ENCODE measurements at places on chromosomes 12 and 14. TPM values are rescaled to one million over a fixed set of nuclear protein-coding genes. Genes with fewer than 3 reads are reported as not detected.

- DNase-seq, result no peak
These were observed 441.1 kb upstream of the TMPO start for GRCh38 chr12:98074286-98074685.

GRCh38 chr14:51668870-51669269 is 17.2 kb downstream of the FRMD6 start:
- no peak for DNase-seq

GRCh38 chr14:95402578-95402977 is 82.9 kb upstream of the CLMN start:
- DNase-seq, result no peak

GRCh38 chr12:71755146-71755892 is 656 bp downstream of the RAB21 start:
- DNase-seq, result peak; percentile 25

DNA sequence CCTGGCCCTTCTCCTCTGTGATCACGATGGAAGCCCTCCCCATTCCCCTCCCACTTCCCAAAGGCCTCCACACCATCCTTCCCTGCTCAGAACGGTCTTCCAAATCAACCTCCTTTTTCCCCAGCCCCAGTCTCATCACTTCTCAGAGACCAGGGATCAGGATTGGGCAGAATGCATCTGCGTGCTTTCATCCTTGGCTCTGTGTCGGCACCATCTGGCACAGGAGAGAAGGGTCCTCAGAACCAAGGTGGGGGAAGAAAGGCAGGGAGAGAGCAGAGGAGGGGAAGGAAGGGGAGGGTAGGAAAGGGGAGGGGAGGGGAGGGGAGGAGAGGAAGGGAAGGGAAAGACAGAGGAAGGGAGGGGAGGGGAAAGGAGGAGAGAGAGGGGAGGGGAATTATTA is 52.4 kb upstream of the FICD start:
- DNase-seq, result no peak

- no peak for DNase-seq
These were observed 192.5 kb upstream of the PDE3A start for GRCh38 chr12:20175704-20176388.

- peak; percentile 1 for DNase-seq
These were observed 30.5 kb upstream of the AP4S1 start for GRCh38 chr14:30994681-30995620.

GRCh38 chr12:25459541-25459951 is 93.5 kb downstream of the LMNTD1 start:
- no peak for DNase-seq

DNA sequence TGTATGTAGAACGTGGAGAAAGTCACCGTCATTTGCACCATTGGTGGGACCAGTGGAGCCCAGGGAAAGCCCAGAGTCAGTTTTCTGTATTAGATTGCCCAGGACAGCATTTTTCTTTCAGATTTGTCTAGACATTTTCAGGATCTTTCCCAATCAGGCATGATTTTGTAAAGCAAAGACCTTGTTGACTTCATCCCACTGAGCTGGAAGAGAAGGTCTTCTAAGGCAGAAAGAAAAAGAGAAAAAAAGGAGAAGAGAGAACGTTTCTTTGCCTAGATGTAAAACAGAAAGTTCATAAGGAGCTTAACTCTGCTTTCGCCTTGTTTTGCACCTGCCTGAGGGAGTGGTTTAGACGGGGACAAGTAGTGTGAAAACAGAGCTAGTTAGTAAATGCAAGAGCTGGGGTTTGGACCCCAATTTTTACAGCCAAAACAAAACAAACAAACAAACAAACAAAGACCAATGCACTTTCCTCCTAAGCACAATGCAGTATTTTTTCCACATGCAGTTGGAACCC is 273.1 kb downstream of the ZFP36L1 start:
- DNase-seq, result no peak

- DNase-seq, result peak; percentile 35
These were observed 33.6 kb downstream of the SSH1 start for GRCh38 chr12:108823804-108824203.

GRCh38 chr14:38003746-38004609 is 203.7 kb upstream of the SSTR1 start:
- DNase-seq, result no peak

DNA sequence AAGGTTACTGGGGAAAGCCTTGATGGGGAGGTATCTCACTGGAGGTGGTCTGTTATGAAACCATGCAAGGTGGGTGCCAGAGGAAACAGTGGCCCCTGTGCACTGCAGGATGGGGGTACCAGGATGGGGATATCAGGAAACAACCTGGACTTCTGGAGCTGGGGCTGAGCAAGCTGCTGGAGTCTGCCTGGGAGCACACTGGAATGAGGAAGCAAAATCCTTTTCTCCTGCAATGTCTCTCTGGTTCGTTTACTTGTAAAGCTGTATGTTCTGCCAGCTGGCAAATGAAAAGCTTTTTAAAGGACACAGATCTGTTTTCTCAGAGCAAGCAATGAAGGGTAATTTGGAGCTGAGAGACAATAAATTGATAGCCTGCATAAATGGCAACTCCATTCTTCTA is 23.2 kb upstream of the SERPINA1 start:
- DNase-seq, result no peak

- no peak for DNase-seq
These were observed 55.1 kb upstream of the FRMD6 start for GRCh38 chr14:51596488-51597117.

DNA sequence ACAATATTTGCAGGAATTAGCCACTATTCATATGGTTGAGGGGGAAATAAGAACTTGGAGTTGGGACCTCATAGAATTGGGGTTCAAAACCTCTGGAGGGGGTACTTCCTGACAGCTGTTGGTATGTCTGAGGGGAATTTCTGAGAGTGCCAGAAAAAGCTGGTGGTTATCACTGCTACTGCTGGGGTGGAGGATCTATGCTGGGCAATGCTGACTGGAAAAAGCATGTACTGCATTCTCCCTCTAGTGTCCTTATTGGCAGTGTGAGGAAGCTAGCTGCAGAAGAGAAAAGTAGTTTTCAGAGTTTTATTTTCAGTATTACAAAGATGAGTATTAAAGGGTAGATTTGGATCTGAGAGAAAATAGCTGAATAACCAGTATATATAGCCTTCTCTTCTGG is 88.8 kb downstream of the FUT8 start:
- DNase-seq, result no peak

GRCh38 chr12:64600164-64600561 is 10.1 kb upstream of the RASSF3 start:
- DNase-seq, result no peak

- no peak for DNase-seq
These were observed 21.2 kb downstream of the MTHFD1 start for GRCh38 chr14:64409126-64409920.

DNA sequence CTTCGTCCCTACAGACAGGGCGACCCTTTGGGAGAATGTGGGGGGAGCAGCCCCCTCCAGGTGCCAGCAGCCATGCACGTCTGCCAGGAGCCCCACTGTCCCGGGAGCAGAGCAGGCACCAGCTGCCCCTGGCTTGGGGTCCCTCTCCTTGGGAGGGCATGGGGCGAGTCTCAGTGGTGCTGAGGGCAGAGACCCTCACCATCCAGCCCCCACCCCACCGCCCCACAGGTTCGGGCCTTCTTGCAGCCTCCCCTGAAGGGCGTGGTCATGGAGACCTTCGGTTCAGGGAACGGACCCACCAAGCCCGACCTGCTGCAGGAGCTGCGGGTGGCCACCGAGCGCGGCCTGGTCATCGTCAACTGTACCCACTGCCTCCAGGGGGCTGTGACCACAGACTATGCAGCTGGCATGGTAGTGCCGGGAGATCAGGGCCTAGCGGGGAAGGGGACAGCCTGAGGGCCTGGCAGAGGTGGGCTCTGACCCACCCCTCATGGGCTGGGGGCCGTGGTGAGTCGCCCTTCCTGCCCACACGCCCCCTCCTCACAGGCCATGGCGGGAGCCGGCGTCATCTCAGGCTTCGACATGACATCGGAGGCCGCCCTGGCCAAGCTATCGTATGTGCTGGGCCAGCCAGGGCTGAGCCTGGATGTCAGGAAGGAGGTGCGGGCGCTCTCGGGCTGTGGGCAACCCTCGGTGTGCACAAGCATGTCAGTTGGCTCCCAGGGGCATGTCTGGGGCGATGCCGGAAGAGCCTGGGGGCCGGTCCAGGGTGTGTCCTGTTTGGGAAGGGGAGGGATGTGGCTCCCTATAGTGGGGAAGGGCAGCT is 18.8 kb downstream of the ASPG start:
- no peak for DNase-seq

- no peak for DNase-seq
These were observed 23.5 kb downstream of the OR6C68 start for GRCh38 chr12:55515696-55516095.

- no peak for DNase-seq
These were observed 29.4 kb downstream of the TMPO start for GRCh38 chr12:98544751-98545150.

DNA sequence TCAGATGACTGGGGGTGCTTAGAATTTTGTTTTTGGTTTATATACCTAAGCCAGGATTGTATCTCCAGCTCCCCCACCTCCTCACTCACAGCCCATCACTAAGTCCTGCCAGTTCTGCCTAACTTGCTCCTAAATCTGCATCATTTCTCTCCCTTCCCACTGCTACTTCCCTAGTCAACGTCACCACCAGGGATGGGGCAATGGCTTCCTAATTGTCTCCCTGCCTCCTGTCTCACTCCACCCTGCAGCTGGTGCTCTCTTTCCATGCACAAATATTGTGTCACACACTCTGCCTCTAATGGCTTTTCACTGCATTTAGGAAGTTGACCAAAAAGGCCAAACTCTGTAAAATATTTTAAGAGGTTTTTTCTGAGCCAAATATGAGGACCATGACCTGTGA is 11.5 kb downstream of the OAS2 start:
- no peak for DNase-seq

GRCh38 chr14:53356361-53357150 is 203.4 kb upstream of the DDHD1 start:
- no peak for DNase-seq

DNA sequence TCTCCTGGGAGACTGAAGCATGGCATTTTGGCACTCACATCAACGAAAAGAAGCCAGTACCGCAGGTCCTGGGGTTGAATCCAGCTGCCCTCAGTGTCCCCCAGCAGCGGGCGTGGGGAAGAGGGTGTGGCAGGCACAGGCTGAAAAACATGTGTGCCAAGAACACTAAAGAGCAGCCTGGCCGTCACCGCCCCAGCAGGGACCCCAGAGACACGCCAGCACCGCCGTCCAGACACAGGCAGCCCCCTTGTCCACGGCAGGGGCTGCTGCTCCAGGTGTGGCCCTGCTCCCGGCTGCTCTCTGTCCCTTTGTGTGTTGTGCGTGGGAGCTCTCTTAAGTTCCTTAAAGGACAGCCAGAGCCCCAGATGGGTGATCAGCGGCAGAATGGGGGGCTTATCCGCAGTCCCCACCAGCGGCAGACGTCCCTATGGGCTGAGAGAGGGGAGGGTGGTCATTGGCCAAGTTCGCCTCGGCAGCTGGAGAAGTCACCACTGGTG is 556 bp downstream of the PHETA1 start:
- DNase-seq, result no peak

- no peak for DNase-seq
These were observed 28.7 kb upstream of the PLD4 start for GRCh38 chr14:104895786-104896661.

DNA sequence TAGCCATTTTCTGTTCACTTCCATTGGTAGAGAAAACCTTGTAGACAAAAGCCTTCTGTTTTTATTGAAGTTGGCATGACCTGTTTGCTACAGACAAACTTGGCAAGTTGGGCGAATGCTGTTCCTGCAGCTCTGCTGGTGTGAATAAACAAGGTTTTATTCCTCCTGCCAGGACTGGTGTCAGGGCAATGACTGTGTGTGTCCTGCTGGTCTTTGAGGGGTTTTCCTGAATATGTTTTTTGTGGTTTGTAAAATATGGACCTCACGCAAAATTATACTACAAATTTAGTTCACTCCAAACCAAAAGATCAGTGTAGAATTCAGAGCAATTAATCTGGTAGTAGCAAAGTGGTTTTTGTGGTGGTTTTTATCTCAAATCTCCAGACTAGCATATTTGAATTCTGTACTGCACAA is 140.8 kb downstream of the ERC1 start:
- DNase-seq, result no peak

- DNase-seq, result no peak
These were observed 51.2 kb upstream of the AEBP2 start for GRCh38 chr12:19388131-19388549.

GRCh38 chr12:6375269-6376078 is at the start of gene SCNN1A:
SCNN1A (minus strand) TSS chr12:6375563; CDS start chr12:6374783, 780 bp downstream.
- DNase-seq, result no peak

DNA sequence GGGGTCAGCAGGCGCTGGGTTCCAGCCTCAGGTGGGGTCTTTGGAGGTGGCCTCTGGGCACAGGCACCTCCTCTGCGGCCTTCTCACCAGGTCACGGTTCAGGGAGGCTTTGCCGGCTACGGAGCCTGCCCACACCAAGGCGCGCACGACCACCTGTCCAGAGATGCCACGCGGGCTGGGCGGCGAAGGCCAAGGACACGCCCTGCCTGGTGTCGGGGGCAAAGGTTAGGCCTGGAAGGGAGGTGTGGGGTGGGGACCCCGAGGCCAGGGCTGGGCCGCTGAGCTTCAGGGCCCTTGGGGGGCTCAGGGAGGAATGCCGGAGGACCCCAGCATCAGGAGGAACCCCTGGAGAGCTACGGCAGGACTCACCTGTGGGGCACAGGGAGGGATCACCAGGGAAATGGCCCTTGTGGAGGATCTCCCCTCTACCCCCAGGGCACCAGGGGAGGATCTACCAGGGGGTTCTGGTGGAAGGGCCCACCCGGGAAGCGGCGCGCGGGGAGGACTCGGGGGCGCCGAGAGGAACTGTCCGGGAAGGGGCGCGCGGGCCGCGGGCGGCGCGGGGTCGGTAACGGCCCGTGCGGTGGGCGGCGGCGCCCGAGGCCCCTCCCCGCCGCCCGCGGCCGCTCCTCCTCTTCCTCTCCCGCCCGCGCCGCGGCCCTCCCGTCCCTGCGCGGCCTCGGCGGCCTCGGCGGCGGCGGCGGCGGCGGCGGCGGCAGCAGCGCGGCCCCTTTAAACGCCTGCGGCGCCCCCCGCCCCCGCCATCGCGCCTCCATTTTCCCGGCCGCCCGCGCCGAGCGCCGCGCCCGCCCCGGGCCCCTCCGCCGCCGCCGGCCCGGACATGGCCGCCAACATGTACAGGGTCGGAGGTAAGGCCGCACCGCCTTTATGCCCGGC is at the start of gene MTA1:
MTA1 (plus strand) TSS at position 633 of the 897 bp plus-strand sequence; CDS start at position 842, 209 bp downstream.
- DNase-seq, result no peak

- no peak for DNase-seq
These were observed 468.0 kb downstream of the FUT8 start for GRCh38 chr14:65880507-65880906.

CD69 gene
- not detected for total RNA-seq

TMPRSS12 gene
- not detected for total RNA-seq

IL22 gene
- not detected for total RNA-seq

TBC1D30 gene
- total RNA-seq, result 0.26 TPM

CLEC4C gene
- not detected for total RNA-seq

KCNC2 gene
- total RNA-seq, result not detected

SRSF9 gene
- 189 TPM for total RNA-seq

FLRT2 gene
- 3.6 TPM for total RNA-seq

ABCC9 gene
- total RNA-seq, result 0.02 TPM

ASB2 gene
- not detected for total RNA-seq

TMTC2 gene
- total RNA-seq, result 2.4 TPM

KCTD10 gene
- total RNA-seq, result 53.6 TPM

PTHLH gene
- total RNA-seq, result 0.41 TPM

PTCSC3 gene
- total RNA-seq, result not detected

RHEBL1 gene
- total RNA-seq, result 8.0 TPM

All from A172 (cell line).